ENCODE measurements at places on chromosomes 16 and 17.

DNA sequence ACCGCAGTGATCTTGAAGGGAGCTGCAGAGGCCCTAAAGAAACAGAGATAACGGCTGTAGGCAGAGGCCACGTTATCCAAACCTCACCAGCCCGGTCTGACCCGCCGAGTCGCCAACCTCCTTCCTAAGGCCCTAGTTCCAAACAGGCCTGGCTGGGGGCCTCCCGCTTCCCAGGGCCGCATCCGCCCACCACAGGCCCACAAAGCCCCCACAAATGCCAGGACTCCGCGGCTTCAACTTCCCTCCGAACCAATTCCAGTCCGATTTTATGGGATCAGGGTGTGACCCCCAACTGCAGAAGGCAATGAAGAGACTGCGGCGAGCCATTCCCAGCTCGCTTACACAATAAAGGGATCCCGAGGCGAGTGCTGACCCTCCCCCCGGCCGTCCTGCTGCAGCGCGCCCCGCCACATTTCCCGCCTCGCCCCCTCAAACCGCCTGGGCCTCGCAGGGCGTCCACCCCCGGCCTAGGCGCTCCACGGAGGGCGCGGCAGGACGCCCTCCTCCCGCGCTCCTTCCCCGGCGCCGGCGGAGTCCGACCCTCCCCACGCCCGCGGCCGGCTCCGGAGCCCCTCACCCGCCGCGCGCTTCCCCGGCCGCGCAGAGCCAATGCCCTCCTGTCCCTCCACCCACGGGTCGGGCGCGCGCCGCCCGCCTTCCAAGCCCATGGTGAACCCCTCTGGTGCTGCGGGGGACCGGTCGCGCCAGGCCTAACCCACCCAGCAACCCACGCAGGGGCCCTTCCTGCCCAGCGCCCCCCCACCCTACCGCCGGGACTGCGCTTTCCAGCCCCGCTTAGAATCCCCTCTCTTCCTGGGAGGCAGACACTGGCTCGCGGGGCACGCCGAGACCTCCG, 926 bp downstream of the MYH10 start:
- DNase-seq, result peak; percentile 1

- DNase-seq, result no peak
Measured at GRCh38 chr16:46883353-46883689, 841 bp upstream of the GPT2 start.

DNA sequence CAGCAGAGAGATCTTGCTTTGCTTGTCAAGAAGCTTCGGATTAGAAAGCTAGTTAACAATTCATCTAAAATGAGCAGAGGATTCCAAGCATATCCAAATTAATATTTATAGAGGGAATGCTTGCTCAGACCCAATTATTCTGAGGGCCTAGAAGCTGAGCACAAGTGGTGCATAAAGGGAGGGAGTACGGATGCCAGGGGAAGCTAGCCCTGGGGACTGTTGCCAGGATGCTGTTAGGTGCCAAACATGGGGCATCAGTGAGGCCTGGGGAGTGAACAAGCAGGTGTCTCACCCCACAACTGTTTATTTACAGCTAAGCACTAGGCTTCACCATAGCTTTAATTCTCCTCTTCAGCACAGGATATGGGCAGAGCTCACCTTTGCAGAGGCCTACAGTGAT, 684.1 kb upstream of the C16orf82 start:
- no peak for DNase-seq

DNA sequence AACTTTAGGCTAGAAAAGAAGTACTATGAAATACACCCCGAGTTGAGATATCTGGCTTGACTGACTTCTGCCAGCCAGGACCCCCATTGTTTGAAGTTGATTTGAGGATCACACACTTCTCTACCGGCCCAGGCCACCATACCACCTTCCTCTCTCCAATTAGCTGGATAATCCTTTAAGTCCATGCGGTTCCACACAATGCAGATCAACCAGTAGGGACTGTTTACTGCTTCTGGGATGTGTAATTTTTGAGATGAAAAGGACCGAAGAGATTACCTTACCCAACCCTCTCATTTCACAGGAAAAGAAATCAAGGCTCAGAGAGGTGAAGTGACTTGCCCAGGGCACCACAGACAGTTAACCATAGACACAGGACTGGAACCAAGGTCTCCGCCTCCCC, 20.5 kb downstream of the ERN1 start:
- DNase-seq, result no peak

DNA sequence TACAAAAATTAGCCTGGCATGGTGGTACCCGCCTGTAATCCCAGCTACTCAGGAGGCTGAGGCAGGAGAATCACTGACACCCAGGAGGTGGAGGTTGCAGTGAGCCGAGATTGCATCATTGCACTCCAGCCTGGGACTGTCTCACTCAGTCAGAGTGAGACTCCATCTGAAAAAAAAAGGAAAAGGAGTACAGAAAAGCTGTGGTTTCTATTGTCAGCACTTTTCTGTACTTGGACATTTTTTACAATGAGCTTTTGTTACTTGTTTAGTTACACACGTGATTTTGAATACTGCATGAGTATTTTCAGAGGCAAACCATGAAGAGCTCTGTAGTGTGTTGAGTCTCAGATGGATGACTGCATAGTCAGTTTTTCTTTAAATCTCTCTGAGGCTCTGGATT, 26.3 kb downstream of the ZC3H18 start:
- peak; percentile 32 for DNase-seq

DNA sequence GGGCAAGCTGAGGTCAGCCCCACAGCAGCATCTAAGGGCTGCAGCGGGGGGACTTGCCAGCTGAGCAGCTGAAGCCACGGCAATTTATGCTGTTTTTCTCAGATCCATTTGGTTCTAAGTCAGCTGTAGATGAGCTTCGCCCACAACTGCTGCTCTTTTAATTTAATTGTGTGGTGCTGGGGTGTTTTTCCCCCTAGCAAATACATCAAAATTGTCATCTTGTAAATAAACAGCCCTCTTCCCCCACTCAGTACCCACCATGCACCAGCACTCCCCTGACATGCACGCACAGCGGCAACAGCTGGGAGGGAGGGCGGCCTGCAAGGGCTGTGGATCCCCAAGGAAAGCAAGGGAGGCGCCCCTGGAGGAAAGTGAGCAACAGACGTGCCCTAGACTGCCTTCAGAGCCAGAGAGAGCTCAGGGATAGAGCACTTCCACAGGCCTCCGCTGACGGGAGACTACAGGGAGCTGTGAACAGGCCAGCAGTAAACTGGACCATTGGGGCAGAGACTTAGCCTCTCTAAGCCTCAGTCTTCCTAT, 149.5 kb downstream of the TMEM132E start:
- no peak for DNase-seq

DNA sequence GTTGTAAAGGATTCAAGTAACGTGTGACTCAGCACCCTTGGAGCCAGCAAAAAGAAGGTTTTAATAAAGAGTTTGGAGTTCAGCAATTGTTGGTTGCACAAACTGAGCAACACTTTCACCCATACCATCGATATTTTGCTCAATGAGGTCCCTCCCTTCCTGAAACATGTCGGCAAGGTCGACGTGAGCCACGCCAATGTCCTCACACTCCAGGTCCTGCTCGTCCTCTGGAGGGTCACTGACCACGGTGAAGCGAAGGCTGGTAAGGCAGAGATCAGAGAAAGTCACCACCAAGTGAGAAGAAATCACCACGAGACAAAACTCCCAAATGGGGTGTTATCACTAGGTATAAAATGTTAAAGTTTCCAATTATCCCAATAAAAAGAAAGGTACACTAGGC, 98.3 kb downstream of the RPGRIP1L start:
- DNase-seq, result no peak

DNA sequence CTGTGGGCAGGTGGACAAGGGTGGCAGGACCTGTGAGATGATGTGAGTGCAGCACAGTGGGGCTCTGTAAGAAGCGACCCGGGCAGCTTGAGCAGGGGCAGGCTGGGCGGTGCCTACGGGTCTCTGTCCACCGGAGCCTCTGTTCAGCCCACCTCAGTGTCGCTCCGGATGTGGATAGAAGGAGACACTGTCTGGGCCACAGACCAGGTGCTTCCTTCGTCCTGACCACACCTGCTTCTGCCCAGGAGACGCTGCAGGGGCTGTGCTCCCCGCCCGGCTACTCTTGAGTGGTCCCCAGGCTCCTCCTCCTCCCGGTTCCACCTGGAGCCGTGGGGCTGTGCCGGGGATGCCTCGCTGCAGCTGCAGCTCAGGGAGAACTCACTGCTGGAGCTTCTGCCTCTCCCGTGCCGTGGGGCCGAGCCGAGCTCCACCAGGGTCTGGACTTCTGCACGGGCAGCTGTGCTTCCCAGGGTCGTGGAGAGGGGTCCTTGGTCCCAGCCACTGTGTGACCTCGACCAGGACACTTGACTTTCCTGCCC, 21.5 kb downstream of the METRNL start:
- no peak for DNase-seq

DNA sequence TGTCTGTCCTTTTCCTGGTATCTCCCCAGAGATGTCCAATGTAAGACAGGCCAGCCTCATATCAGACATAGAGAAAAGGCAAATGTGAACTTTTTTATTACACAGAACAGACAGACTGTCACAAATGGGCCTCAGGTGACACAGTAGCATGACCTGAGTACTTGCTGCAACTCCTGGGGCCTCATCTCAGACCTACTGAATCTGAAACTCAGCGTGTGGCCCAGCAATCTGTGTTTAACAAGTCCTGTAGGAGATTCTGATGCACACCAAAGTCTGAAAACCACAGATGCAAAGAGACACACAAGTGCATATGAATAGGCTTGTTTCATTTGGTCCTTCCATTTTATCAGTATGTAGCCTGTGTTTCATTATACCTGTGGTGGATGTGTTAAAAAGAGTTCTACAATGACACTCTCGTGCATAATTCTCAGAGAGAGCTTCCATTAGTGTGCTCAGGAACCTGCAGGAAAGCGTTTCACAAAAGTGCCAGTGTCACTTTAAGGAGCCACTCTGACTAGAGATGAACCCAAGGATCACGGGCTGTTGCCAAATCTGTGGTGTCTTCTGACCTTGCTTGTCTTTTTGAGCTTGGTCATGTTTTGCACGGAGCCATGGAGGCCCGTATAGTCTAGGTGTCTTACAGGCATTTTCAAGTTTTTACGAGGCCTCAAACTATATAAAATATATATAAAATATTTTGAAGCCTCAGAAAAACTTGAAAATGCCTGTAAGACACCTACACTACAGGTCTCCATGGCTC, 33.8 kb upstream of the NF1 start:
- peak; percentile 57 for DNase-seq

DNA sequence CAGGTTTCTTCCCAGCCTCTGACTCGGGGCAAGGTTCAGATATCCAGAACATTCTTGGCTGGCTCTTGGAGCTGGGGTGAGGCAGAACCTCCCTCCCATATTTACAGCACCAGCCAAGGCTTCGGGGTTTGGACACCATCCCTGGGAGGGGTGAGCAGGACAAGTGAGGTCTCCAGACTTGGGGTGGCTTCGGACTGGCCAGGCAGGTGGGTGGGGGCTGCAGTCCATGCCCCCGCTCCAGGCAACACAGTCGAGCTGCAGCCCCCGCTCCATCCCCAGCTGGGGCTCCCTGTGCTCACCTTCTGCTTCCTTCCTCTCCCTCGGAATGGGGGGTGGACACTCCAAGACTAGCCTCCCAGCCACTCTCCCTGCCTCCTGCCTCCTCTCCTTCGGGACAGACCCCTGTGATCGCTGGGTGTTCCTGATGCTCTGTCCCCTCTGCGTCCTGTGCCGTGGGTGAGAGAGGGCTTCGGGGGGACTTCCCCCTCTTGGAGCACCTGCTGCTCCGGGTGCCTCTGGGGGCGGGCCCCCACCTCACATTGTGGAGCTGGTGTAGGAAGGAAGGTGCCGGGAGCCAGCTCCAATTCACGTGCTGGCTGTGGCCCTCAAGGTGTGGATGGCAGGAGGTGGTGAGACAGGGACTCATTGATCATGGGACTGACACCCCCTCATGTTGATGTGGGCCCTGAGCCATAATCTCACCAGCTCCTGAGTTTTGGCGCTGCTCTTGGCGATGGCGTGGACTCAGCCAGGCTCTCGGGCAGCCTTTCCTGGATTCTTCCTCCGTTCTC, 189.2 kb downstream of the SEC14L1 start:
- DNase-seq, result no peak

- no peak for DNase-seq
Measured at GRCh38 chr16:31718998-31719397, 154.6 kb upstream of the ZNF267 start.

- peak; percentile 37 for DNase-seq
Measured at GRCh38 chr17:82283208-82283749, 9.8 kb upstream of the CSNK1D start.

GRCh38 chr16:15483857-15484256, 49.5 kb downstream of the BMERB1 start:
- DNase-seq, result no peak

DNA sequence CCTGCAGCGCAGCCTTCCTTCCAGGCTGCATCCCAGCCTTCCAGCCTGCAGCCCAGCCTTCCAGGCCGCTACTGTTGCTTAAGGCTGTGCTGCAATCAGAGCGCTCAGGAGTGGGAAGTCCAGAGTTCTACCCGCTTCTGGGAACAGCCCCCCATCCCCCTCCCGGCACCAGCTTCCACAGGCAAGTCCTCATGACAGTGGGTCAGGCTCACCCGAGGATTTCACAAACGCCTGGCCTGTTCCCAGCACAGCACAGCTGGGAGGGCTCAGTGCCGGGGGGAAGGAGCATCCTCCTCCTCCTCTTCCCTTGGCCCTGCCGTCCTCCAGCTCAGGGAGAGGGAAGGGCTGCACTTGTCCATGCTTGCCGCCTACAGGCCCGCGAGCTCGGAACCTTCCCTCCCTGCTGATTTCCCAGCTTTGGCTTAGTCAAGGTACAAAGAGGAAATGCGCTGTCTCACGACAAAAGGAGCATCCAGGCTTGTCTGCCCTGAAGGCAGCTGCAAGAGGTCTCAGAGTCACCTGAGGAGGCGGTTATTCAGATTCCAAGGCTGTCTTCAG, 8.3 kb downstream of the SOCS3 start:
- DNase-seq, result no peak

- DNase-seq, result no peak
Measured at GRCh38 chr16:79535130-79535529, 65.4 kb downstream of the MAF start.

DNA sequence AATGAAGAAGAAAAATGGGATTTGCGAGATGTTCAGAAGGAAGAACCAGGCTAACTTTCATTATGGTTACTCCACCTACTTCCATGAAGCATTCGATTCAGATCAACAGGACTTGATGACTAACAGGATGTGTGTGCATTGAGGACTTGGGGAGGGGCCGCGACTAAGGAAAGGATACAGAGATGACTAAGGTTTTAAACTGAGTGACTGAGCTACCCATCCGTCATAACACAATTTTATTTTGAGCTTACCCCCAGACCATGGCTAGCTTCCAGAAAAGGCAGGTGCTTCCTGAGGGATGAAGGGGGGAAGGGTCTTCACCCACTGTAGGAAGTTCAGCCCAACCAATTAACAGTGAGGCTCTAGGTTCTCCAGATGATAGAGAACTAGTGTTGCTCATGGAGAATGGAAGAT, 2.5 kb upstream of the CDYL2 start:
- DNase-seq, result peak; percentile 90

- DNase-seq, result no peak
Measured at GRCh38 chr16:48282636-48283263, 35.4 kb upstream of the ABCC11 start.

- no peak for DNase-seq
Measured at GRCh38 chr17:19996502-19996901, 12.7 kb upstream of the SPECC1 start.

DNA sequence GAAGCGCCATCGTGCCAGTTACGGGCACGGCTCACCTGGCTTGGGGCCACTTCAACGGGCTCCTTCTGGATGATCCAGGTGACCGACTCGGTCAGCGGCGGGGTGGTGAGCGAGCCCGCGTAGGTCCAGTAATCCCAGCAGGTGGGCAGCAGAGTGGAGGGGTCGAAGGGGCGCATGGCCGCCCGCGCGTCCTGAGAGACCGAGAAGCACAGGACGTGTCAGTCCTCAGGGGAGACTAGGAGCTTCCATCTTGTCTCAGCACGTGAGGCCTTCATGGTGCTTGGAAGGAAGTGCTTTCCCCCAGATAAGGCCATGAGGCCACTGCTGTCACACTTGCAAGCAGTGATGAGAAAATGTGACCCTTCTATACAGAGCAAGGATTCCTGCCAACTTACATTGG, 22.5 kb upstream of the SLC7A5 start:
- no peak for DNase-seq
